ENCODE measurements at places on chromosomes 11 and 22. TPM values are rescaled to one million over a fixed set of nuclear protein-coding genes. Genes with fewer than 3 reads are reported as not detected.

OR5AS1 gene
- total RNA-seq, result not detected

SLC22A8 gene
- not detected for total RNA-seq

SDHAF2 gene
- 33.7 TPM for total RNA-seq

APOL4 gene
- total RNA-seq, result 0.53 TPM

TMEM191C gene
- total RNA-seq, result 0.56 TPM

HBG2 gene
- total RNA-seq, result not detected

PGA5 gene
- total RNA-seq, result not detected

P2RX3 gene
- not detected for total RNA-seq

PHETA2 gene
- total RNA-seq, result 25.4 TPM

MMP11 gene
- total RNA-seq, result 4.5 TPM

RFPL3 gene
- not detected for total RNA-seq

PYGM gene
- total RNA-seq, result 0.35 TPM

BEST1 gene
- under 0.01 TPM for total RNA-seq

ANO1 gene
- 0.33 TPM for total RNA-seq

MFNG gene
- 119 TPM for total RNA-seq

MGAT3 gene
- total RNA-seq, result not detected

CRYBA4 gene
- total RNA-seq, result not detected

RNH1 gene
- total RNA-seq, result 306 TPM

GGTLC2 gene
- not detected for total RNA-seq

C11orf98 gene
- 49.2 TPM for total RNA-seq

NXPE4 gene
- total RNA-seq, result not detected
